Activated naive CD8-positive, alpha-beta T cell treated with anti-CD3 and anti-CD28 coated beads, Interleukin-2, amount 50 U/mL, for 24 hours (primary cell): ENCODE measurements at places on chromosomes 4 and X.

DNA sequence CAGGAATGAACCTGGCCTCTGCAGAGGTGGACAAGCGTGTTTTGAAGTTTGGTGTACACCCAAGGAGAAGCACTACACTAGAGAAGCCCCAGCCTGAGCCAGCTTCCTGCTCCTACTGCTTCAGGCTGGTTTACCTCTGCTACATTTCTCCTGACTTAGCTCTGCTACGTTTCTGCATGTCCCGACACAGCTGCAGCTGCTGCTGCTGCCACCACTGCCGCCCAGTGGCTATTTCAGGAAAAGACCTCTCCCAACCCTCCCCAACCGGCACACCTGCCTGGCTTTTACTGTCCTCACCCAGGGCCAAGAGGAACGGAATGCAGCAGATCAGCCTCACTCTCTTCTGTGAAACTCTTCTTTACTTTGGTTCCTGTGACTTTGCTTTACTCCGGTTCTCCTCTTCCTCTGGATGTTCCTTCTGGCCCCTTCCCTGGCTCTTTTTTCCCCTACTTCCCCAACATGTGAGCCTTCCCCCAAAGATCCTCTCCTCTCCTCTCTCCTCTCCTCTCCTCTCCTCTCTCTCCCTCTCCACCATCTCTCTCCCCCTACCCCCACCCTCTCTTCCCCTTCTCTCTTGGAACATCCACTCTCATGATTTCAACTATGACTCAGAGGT lies 3.1 kb upstream of the P2RY4 start:
- DNase-seq, result peak; percentile 38

- DNase-seq, result no peak
These were observed 362.2 kb upstream of the SPANXN4 start for GRCh38 chrX:142663330-142664095.

- no peak for DNase-seq
These were observed 98.7 kb downstream of the TMEM131L start for GRCh38 chr4:153564630-153565525.

- DNase-seq, result no peak
These were observed 945.1 kb downstream of the ADGRL3 start for GRCh38 chr4:62145276-62145675.

DNA sequence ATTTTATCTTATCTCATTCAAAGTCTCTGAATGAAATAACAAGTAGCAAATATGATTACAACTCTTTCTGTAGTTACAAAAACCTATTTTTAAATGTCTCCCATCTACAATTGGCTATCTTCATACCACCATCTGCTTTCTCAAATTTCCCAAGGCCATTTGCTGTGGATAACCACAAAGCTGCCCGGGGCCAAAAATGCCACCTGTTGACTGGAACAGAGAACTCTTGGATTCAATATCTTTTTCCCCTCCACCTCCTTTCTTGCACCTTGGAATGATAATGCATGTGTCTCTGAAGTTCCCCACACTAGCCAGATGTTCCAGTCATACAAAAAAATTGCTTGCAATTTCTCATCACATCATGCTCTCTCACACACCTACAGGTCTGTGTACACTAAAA lies 93.3 kb upstream of the SCML1 start:
- no peak for DNase-seq

- no peak for DNase-seq
These were observed 51.7 kb upstream of the AFF2 start for GRCh38 chrX:148448686-148449085.

DNA sequence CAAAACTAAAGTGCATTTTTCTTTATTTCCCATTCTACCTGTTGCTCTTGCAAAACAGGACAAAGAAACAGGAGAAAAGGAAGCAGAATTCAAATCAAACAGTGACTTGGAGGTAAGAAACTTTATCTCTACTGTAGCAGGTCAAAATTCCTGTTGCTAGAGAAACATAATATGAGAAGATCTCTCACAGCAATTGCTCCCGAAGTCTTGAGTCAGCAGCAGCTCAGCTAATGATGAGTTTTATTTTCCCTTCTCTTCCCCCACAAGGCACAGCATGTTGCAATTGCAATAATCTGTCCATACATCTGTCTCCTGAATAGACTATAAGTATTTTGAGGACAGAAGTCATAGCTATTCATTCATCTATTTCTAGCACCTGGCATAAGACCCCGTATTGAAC lies 112.7 kb downstream of the CLNK start:
- no peak for DNase-seq

DNA sequence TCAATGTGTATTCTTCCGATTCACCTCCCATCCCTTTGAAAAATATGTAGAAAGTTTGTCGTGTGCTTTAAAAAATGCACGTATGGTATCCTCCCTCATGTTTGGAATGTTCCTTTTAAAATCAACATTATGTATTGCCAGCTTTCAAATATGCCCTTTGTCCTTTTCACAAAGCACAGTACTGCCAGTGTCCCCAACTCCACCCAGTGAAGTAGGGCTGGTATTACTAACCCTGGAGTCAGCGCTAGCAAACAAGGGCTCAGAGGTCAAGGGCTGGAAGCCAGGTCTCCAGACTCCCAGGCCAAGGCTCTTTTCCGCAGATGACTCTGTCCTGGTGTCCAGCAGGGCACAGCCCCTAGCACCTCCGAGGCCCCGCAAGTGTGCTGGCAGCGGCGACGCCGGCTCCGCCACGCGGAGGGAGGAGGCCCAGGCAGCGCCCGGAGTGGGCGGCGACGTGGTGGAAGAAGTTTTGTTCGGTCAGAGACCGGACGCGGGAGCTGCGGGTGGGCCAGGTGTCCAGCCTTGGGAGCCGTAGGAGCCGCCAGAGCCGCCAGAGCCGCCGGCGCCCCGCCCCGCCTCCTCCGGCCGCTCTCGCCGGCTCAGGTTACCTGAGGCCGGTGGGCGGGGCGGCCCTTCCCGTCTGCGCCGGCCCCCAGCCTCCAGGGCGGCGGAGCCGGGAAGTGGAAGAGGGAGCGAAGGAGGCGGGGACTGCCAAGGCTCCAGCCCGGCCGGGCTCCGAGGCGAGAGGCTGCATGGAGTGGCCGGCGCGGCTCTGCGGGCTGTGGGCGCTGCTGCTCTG lies at the start of gene IL13RA1:
TSS of gene IL13RA1 (plus strand) at position 720 of the 799 bp plus-strand sequence. CDS start at position 753, 33 bp downstream.
- peak; percentile 10 for DNase-seq

DNA sequence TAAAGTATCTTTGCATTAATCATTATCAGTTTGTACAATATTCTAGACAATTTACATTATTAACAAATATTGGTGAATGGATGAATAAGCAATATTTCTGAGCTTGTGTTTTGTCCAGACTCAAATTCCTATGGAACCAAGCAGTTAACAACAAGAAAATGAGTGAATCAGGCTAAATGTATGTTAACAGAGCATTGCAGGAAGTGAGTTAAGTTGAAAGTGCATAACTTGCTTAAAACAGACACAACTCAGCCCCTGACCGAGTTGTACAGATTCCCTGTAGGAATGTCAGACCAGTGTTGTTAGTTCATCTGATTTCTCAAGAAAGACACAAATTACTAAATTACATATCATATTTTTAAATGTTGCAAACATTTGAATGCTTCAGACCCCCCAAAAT lies 23.7 kb upstream of the CSN1S1 start:
- DNase-seq, result no peak

DNA sequence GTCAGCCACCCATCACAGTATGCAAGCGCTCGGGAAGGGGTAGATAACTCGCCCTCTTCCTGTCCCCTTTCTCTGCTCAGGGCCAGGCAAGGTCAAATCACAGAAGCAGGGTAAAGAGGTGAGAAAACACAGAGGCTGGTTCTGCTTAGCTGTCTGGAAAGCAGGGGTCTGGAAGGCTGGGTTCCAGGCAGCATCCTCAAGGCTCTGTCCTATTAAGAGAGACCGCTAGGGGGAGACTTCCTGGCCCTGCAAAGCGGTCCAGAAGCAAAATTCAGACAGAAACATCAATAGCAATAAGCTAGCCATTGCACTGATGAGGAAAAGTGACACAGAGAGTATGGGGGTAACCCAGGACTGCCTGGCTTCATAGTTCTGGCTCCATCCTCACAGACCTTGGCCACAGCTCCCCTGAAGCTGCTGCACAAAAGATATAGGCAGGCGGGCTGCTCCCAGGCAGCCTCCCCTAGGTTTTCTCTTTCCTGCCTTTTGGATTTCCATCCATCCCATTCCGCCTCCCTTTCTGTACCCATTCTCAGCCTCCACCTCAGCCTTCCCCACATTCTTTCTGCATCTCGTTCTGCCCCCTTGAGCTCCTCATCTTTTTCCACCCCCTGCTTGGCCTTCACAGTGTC lies 308.5 kb downstream of the EVC2 start:
- DNase-seq, result no peak

GRCh38 chrX:106751407-106751806 lies 24.9 kb downstream of the RNF128 start:
- no peak for DNase-seq

DNA sequence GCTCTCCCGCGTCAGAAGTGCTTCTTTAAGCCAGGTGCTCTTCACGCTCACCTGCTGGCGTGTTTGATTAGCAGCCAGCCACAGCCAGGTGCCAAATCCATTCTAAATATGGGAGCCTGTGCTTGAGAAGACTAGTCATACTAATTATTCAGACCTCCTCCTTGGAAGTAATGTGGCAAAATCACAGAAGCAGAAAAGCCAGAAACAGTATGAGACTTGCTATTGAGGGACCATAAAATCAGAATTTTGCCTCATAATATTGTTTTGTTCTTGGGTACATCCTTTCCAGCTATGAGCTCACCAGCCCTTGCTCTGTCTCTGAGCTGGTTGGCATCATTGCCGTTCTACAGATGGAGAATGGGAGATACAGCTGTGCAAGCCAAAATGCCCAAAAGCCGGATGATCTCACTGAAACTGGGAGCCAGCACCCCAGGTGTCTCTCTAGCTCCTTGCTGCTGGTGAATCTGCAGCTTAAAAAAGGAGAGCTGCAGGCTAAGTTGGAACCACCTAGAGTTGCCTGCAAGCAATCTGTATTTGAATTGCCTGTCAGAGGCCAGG lies 205.4 kb downstream of the SHROOM3 start:
- DNase-seq, result no peak

- DNase-seq, result no peak
These were observed 61.8 kb downstream of the RHOH start for GRCh38 chr4:40258627-40259026.

DNA sequence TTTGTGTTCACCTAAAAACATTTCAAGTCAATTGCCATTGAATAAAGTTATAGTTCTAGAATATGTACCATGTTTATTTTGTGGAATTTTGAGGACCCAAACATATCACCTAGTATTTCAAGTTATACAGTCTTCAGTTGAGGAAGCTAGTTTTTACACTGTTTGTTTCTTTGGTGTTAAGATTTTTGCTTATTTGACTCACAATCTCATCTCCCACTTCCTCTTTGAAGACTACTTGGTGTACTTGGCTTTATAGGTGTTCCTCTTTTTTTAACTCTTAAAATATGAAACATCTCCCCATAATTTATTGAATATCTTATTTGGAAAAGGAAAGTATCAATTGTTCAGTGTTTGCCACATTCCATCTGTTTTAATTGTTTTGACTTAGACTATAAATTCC lies 675.4 kb downstream of the RAPGEF2 start:
- no peak for DNase-seq

DNA sequence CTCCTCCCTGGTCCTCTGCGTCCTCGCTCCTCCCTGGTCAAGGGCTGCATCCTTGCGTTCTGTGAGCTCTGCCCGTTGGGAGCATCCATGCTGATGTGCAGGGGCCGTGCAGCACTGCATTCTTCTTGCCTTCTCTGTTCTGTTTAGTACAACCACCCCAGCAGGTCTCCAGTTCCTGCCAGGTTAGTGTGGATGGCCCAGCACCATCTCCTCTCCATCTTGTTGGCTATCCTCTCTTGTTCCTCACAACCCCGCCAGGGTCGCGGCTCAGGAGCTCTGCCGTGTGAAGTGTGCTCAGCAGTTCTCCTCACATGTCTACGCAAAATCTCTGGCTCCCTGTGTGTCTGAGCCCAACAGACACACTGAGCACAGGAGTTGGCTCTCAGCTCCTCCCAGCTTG lies 10.4 kb upstream of the MAEA start:
- no peak for DNase-seq

DNA sequence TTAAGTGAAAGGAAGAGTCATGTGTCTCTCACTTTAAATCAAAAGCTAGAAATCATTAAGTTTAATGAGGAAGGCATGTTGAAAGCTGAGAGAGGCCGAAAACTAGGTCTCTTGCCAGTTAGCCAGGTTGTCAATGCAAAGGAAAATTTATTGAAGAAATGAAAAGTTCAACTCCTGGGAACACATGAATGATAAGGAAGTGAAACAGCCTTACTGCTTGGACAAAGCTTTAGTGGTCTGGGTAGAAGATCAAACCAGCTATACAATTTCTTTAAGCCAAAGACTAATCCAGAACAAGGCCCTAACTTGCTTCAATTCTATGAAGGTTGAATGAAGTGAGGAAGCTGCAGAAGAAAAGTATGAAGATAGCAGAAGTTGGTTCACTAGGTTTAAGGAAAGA lies 24.9 kb downstream of the RHOH start:
- DNase-seq, result no peak

DNA sequence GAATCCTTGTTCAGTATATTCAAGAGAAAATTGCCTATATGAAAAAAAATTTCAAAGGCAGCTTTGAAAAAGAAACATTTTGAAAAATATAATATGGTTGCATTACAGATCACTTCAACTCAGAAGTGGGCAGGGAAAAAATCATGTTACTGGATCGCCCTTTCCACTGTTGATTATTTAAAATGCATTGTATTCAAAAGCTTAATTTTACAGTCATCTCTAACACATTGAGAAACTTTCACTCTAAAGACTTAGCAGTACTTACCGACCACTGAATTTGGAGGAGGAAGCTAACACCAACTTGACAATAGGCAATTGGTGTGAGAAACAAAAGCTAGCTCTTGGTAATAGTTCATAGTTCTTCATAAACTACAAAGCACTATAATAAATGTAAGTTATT lies 101.9 kb downstream of the CEP135 start:
- no peak for DNase-seq

- DNase-seq, result no peak
These were observed 64.4 kb upstream of the VCX3A start for GRCh38 chrX:6599230-6599860.

- DNase-seq, result no peak
These were observed 1746.4 kb upstream of the PCDH7 start for GRCh38 chr4:28973587-28974350.

- no peak for DNase-seq
These were observed 77.9 kb downstream of the HPGD start for GRCh38 chr4:174444390-174444789.

DNA sequence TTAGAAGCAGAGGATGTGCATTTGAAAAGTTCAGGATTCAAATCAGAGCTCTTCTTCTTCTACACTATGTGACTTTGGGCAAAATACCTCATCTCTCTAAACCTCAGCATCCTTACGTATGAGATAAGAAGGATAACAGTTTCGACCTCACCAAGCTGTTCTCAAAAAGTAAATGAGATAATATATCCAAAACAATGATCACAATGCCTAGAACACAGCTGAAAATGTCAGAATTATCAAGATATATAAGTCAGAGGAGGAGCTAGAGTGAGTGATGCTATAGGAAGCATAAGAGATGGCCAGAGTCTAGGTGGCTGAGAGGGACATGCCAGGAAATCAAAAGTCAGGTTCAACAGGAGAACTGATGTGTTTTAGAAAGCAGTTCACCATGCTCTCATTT lies 168.0 kb downstream of the EFHC2 start:
- DNase-seq, result no peak

GRCh38 chrX:40933132-40933705 lies 152.0 kb upstream of the USP9X start:
- peak; percentile 16 for DNase-seq
